ENCODE measurements at places on chromosomes 1 and 21. TPM values are rescaled to one million over a fixed set of nuclear protein-coding genes. Genes with fewer than 3 reads are reported as not detected.

- no peak for DNase-seq
Measured at GRCh38 chr1:222105393-222105737, 363.5 kb upstream of the DUSP10 start.

GRCh38 chr21:33643658-33644311 is 1.5 kb downstream of the ITSN1 start:
- DNase-seq = no peak

DNA sequence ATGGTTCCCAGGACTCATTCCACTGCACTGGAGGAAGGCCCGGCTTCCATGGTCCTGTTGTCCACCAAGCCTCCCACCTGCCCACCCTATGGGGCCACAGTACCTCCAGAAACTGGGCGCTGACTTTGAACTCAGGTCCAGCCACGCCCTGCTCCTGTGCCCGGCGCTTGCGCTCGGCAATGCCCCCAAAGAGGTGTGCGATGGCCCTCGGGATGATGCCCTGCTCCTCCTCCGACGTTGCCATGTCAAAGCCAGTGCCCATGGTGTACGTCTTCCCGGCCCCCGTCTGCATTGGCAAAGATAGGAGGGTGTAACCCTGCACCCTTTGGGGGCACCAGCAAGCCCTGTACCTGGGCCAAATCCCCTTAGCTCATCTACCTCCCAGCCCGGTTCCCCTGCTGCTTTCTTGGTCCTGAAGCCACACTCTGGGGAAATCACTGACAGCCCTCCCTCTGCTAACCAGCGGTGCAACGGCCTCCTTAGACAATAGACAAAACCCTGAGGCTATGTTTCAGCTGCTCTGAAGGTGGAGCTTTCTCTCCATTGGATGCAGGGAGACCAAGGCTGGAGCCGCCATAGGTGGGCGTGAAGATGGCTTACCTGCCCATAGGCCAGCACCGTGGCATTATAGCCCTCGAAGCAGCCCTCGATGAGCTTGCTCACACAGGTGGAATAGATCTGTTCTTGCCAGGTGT is 14.7 kb downstream of the KIF21B start:
- no peak for DNase-seq

GRCh38 chr1:197129698-197130097 is 16.8 kb downstream of the ASPM start:
- no peak for DNase-seq

Gene ELAPOR1
- total RNA-seq = 0.45 TPM

DNA sequence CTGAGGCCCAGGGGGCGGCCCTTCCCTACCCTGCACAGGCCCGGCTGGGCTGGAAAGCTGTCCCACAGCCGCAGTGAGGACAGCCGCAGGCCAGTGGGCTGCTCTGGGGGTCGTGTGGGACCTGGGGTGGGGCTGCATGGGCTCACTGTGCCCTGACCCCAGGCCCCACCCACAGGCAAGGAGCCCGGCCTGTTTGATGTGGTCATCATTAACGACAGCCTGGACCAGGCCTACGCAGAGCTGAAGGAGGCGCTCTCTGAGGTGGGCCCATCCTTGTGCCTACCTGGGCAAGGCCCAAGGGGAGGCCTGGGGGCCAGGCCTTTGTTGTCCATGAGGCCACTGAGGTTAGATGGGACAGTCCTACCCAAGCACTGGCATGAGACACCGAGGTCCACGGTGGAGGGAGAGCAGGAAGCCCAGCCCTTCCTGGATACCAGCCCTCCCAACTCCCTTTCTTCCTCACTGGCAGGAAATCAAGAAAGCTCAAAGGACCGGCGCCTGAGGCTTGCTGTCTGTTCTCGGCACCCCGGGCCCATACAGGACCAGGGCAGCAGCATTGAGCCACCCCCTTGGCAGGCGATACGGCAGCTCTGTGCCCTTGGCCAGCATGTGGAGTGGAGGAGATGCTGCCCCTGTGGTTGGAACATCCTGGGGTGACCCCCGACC is 1.4 kb upstream of the GJC2 start:
- peak; percentile 43 for DNase-seq

DNA sequence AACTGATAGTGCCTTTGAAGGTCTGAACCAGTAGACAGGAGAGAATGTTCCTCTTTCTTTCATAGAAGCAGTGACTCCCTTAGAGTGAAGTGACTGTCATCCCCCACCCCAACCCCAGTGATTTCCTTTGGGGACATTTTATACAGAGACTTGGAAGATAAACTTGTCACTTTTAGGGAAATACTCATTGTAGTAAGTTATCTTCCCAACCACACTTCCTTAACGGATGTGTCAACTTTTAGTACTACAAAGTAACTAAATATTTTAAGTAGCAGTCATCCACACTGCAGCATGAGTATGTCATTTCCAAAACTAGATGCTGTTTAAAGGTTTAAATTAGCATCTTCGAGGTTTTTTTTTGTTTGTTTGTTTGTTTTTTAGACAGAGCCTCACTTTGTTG is 13.7 kb downstream of the LRRC8B start:
- no peak for DNase-seq

- DNase-seq = no peak
Measured at GRCh38 chr1:109530457-109531087, 9.1 kb upstream of the GPR61 start.

GRCh38 chr1:8873506-8874229 is 4.8 kb downstream of the ENO1 start:
- DNase-seq = peak; percentile 97

DNA sequence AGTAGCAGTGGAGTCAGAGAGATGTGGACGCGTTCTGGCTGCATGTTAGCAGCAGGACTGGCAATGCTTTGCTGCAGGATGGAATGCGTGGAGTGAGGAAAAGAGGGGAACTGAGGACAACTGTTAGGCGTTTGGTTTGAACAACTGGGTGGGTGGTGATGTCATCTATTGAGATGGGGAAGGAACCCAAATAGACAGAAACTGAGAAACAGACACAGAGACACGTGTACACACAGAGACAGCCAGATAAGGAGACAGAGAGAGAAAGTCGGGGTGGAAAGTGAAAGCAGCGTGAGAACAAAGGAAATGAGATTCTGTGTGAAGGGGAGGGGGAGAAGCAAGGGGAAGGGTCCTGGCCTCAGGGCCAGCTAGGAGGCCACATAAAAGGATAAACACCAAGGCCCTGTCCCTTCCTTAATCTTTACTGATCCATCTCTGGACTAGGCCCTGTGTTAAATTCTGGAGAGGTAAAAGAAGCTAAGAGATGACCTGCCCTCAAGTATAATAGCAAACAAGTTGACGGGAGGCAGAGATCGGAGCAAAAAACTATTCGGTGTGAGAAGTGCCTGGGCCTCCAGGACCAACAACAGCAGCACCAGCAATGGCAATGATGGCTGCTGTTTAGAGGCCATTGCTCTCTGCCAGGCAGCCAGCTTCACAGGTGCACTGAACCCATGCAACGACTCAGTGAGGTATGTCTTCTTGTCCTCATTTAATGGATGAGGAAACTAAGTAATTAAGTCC is 31.6 kb downstream of the VWA5B1 start:
- peak; percentile 8 for DNase-seq

Gene LAMB3
- total RNA-seq = 5.9 TPM

- DNase-seq = no peak
Measured at GRCh38 chr1:19333587-19334354, 21.6 kb downstream of the SLC66A1 start.

DNA sequence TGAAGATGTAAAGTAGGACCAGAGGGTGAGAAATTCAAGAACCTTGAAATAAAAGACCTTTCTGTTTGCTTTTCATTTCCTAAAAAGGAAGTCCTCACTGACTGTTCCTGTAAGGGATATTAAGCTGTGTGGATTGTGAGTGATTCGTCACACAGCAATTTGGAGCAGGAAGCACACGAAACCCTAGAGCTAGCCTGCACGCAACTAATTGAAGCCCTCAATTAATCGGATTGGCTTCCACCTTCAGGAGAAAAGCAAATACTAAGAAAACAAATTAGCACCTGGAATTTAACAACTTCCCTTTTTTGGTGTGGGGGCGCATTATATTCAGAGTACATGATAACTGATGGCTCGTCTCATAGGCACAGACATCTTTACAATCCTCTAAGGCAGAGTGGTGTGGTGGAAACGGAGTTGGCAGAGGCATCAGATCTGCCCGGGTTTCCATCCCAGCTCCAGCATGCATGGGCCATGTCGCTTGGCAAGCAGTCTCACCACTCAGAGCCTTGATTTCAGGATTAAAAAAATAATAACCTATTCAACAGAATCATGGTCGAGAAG is 95.2 kb downstream of the KCNJ15 start:
- peak; percentile 84 for DNase-seq

- DNase-seq = no peak
Measured at GRCh38 chr1:226633541-226634165, 85.1 kb downstream of the STUM start.

Gene ADGRL4
- total RNA-seq = 139 TPM

DNA sequence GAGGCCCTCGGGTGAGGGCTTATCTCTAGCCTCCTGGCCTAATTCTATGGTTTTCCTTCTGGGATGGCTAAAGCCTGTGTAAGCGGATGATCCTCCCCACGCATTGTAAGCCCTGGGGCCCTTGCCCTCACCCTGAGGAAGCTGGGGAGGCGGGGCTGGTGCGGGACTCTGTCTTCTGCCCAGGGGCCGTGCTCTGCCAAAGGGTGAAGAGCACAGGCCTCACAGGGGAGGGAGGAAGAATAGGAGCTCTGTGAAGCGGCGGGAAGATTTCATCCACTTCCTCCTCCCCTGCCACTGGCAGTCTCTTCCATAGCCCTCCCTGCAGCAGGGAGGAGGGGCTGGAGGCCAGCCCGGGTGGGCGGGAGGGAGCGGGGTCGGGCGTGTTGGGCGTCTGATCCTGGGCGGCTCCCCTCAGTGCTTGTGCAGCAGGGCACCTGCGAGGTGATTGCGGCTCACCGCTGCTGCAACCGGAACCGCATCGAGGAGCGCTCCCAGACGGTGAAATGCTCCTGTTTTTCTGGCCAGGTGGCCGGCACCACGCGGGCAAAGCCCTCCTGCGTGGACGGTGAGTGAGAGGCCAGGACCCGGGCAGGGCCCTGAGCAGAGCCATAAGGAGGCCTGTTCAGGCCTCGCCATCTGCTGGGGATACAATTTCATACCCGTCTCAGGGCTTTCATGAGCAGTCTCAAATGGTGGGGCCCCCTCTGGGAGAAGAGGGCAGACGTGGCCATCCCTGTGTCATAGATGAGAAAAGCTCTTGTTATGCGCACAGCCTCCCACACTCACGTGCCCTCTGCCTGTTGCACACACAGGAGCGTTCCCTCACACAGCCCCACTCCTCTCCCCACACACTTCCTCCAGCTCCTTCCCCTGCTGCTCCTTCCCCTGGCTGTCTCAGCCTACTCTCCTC is 7.7 kb upstream of the PPM1J start:
- DNase-seq = no peak

GRCh38 chr1:208189183-208189582 is 55.0 kb downstream of the PLXNA2 start:
- no peak for DNase-seq

Gene OR14C36
- not detected for total RNA-seq

DNA sequence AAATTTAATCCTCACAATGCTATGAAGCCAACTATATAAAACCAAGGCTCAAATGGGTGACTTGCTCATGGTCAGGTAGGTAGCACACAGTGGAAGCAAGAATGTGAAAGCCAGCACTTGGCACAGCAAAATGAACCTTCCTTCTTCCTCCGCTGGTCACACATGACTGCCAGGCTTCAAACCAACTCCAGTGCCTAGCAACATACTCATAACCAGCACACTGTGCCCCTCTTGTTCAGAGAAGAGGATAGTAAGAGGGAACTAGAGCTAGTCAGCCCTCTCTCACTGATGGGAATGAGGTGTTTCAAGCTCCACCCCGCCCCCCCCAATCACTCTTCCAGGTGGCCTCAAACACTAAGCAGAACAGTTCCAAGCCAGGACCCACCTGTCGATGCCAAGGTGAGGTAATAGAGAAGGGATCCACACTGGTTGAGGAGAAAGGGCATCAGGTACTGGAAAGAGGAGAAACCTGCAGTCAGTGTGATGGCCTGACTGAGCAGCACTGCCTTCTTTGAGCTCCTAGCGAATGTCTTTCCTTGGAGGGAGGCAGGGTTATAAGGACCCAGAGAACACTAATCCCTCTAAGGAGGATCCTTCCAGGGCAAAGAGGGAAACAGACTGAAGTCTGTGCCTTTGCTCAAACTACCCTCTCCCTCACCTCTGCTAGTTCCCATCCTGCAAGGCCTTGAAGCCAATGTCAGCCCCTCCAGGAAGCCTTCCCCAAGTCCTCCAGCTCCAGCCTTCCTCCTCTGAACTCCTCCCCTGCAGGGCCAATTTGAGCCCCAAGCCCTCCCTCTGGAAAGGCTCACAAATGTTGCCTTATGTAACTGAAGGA is 1.2 kb downstream of the TMEM234 start:
- DNase-seq = no peak

GRCh38 chr21:29024474-29025327 is at the start of gene USP16:
TSS of gene USP16 (plus strand) at chr21:29024668. CDS start at chr21:29027914, 3,246 bp downstream.
- peak; percentile 100 for DNase-seq

Gene PLEKHN1
- total RNA-seq = 0.54 TPM

DNA sequence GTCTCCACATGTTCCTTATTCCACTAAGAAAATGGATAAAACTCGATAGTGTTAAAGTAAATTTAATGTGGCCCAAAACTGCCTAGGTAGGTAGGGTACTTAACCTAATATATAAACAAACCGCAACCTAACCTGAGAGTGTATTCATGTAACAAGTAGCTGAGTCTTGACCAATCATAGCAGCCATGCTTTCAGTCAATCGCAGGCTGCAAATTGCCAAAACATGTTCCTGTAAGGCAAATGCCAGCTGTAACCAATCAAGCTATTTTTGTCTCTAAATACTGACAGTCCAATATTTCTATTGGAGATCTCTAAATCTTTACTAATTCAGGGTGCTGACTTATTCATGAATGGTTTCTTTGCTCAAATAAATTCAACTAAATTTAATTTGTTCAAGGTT is 3.1 kb upstream of the HMGCS2 start:
- no peak for DNase-seq

Gene F13B
- not detected for total RNA-seq

Gene HES2
- total RNA-seq = 0.09 TPM

GRCh38 chr21:39022863-39023693 is 160.2 kb downstream of the PSMG1 start:
- DNase-seq = peak; percentile 62

- DNase-seq = peak; percentile 100
Measured at GRCh38 chr1:226778657-226779058, 39.6 kb upstream of the ITPKB start.

Gene PLPP3
- total RNA-seq = 270 TPM

DNA sequence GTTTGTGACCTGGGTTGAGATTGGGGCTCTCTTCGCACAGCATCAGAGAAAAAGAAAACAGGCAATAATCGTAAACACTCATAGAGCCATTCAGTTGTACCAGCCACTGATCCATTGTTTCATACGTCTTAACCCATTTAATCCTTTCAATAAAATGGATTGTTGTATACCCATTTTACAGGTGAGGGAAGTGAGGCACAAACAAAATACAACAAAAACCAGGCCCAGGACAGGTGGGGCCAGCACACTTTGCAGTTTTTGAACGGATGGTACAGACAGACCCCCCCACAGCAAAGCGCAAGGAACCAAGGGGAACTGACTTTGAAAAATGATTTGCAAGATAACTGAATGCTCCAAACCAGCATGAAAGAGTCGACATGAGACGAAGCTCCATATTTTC is 4.3 kb upstream of the FHAD1 start:
- DNase-seq = no peak

- DNase-seq = no peak
Measured at GRCh38 chr21:29677326-29677725, 262.5 kb downstream of the GRIK1 start.

Gene TSTD1
- not detected for total RNA-seq

Measured in fibroblast of the aortic adventitia (primary cell).